Inflammatory macrophage (primary cell): ENCODE measurements at places on chromosomes 5 and 9.

DNA sequence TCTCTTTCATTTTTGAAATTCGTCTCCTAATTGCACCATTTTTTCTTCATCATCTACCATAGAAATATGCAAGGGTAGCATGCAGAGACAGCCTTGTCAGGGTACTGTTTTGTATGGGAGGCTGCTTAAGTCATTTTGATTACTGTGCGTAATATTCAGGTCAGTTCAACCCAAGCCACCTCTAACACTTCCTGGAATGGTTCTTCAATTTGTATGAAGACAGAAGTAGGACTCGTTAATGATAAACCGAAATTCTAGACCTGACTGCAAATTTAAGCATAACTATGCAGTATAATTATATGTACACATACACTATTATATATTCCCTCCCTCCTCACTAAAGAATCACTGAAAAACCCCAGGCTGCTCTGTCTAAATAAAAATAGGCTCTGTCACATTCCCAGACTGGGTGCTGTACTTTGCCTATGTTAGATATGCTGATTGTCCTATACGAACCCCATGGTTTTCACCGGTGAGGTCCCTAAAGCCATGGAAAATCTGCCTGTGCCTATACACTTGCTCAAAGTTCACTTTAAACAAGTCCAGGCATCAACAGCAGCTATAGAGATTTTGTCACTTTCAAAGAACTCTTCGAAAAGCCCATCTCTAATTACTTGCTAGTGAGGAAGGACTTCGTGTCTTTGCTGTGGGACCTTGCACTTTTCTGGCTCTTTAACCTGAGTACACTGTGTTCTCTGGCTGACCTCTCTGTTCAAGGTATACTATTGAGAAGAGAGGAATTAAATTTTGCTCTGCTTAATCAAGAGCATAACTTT is 352.1 kb upstream of the CD180 start:
- no peak for DNase-seq

GRCh38 chr9:117887941-117888340 is 183.7 kb downstream of the TLR4 start:
- DNase-seq: no peak

- no peak for DNase-seq
Measured at GRCh38 chr9:35996358-35996970, 38.5 kb upstream of the OR2S2 start.

DNA sequence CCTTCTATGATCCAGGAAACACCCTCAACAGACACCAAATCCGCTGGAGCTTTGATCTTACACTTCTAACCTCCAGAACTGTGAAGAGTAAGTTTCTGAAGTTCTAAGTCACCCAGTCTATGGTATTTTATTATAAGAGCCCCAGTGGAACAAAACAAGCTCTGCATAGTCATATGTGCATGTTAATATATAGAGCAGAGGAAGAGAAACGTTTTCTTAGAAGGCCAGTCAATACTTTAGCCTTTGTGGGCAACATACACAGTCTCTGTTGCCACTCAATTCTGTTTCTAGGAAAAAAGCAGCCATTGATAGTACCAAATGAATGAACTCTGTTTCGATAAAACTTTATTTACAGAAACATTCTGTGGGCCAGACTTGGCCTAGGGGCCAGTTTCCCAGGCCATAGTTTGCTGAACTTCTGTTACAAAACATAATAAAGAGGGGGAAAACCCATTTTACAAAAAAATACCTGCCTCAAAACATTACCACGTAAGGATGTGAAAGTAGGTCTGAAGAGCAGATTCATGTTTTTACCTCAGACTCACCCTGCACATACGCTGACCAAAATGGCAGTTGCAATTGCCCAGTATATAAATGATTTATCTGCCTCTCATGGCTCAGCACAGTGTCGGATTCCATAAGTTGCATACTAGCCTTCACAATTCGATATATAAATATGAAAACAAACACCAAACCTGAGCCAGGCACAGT is 350.5 kb downstream of the SLIT3 start:
- no peak for DNase-seq

DNA sequence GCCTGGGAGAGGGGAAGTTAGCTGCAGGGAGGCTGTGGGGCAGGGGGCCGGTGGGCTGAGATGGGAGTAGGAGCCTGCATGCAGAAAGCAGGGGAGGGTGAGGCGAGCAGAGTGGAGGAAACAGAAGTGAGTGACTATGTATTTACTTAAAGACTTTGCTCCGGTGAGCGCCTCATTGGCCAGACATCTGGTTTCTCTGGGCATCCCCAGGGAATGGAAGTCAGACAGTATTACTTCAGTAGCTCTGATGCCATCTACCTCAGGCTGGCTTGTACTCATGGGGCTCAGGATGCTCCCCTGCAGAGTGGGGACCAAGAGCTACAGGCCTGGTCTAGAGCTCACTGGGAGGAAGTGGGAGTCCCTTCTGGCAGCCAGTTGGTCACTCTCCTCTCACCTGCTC is 78.2 kb upstream of the ARAP3 start:
- DNase-seq: no peak

DNA sequence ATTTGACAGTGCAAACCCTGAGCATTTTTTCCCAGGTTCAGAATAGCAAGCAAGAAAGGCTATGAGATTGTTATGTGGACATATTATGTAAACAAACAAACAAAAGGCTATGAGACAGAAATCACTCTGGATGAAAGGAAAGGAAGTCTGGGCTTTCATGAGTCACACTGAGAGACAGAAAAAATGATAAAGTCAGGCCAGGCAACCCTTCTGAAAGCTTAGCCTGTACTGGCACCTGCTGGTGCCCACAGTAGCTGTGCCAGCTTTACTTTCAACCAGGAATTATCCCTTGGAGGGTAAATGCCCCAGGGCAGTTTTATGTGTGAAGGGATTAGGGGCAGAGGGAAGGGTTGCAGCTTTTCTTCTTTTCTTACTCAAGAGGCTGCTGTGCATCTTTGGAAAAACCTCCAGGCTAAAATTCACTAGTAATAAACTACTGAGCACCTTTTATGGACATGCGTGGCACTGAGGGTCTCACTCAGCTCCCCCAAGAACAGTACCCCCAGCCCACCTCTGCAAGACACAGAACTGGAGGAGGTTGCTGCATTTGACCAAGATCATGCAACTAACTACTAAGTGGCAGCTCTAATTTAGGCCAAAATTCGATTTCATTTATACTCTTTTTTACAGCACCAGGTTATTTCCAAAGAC is 41.7 kb downstream of the ACTL7B start:
- peak; percentile 82 for DNase-seq

- DNase-seq: peak; percentile 57
Measured at GRCh38 chr9:122095010-122095767, 2.1 kb upstream of the TTLL11 start.

DNA sequence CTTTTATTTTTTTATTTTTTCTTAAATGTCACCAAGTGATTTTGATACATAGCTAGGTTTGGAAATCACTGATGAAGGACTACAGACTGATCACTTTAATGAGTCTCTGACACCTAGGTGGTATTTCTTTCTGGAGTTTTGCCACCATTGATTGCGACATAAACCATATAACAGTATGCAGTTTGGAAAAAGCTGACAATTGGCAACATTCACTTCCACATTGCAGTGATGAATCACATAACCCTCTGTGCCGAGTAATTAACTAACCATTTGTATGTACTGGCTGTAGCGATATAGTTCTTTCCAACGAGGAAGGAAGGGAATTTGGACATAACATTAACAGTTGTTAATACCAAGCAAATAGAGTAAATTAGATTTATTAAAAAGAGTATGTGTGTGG is 222.9 kb upstream of the EFNA5 start:
- peak; percentile 72 for DNase-seq

DNA sequence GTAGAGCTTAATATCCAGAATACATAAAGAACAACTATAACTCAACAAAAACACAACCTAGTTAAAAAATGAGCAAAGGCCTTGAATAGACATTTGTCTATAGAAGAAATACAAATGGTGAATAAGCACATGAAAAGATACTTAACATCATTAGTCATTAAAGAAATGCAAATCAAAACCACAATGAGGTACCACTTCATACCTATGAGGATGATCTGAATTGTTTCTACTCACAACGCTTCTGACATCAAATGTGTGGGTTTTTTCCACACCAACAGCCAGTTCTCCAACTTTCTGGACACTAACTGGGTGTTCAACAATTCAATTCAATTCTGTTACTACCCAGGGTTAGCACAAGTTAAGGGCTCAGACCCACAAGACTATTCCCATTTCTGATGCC is 22.0 kb downstream of the SREK1IP1 start:
- no peak for DNase-seq

DNA sequence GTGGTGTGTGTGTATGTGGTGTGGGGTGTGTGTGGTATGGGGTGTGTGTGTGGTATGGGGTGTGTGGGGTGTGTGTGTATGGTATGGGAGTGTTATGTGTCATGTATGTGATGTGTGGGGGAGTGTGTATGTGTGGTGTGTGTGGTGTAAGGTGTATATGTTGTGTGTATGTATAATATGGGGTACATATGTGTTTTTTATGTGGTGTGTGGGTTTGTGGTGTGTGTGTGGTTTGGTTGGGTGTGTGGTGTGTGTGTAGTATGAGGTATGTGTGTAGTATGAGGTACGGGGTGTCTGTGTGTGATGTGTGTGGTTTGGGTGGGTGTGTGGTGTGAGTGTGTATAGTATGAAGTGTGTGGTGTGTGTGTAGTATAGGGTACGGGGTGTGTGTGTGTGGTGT is 11.4 kb downstream of the ECSCR start:
- no peak for DNase-seq

GRCh38 chr5:8770431-8770830 is 775.4 kb downstream of the SEMA5A start:
- no peak for DNase-seq

DNA sequence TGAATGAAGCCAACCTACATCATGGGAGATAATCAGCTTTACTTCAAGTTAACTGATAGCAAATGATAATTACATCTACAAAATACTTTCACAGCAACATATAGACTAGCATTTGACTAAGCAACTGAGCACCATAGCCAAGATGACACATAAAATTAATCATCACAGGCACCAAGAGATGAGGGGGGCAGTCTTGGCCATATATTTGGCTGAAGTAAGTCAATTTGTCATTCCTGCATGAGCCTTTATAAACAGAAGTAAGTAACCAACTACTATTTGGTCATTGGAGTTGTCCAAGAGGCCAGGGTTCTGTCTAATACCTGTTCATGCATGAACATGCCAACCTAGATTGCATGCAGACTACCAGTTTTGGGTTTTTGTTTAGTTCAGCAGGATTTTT is 53.6 kb downstream of the PDCD1LG2 start:
- DNase-seq: peak; percentile 16

DNA sequence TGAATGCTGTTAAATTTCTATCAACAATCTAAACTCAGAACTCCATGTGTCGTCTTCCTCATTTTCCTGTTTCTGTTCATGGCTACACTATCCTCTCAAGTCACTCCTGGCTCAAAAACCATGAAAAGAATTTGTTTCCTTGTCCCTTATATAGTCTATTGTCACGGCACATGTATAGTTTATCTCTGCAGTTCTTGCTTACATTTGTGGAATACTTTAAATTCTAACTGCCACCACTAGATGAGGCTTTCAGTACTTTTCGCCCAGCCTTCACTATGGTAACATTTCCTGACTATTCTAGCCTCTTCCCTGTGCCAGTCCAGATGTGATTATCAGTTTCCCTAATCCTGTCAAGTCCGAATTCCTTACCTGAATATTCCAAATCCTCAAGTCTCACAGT is 34.6 kb downstream of the PKD2L2 start:
- DNase-seq: no peak

DNA sequence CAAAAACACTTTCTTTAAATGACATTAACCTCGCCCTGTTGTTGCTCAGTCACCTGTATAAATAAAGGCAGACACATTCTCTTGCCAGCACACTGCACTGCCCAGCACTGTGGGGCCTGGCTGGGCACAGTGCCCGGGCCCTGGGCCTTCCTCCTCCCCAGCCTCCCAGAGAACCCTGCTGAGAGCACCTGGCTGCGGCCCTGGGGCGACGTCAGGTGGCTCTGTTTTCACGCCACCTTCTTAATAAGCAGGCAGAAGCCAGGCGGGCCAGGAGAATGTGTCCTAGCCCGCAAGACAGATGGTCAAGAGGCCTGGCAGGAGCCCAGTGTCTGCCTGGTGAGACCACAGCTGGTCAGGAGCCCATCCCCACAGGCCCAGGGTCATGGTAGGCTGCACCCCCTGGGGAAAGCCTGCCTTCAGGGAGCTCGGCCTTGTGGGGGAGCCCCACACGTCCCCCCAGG is 8.2 kb upstream of the AGPAT2 start:
- DNase-seq: no peak

DNA sequence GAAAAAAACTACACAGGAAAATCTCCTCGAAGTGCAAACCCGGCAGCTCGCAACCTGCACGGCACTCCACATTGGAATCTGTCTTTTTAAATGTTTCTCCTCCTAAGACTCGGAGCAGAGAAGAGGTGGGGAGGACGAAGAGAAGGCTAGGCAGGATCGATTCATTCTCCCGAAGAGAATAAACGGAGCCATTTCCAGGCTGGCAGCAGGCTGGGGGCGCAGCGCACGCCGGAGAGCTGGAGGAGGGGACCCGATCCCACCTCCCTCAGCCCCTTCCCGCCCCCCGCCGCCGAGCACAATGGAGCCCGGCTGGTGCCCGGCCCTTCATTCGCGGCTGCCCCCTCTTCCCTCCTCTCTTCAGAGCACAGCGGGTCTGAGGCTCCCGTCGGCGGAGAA is 628 bp downstream of the HOMER1 start:
- DNase-seq: no peak

- peak; percentile 66 for DNase-seq
Measured at GRCh38 chr5:119367502-119368237, 11.9 kb downstream of the TNFAIP8 start.

DNA sequence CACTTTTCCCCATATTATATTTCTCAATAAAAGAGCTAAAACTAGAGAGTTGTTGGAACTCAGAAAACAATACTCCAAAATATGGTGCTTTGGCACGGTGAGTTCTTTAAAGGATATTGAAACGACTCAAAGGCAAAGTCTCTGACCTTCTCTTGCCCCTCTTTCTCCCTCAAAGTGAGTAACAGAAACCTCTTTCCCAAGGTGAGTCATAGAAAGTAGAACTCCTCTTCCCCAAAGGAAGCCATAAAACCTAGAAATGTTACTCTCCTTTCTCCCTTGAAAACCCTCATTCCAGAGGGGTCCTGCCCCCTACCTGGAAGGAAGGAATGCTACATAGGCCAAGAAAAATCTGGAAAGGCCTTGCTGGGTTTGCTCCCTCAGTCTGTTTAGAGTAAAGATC is 47.5 kb downstream of the RAPGEF6 start:
- no peak for DNase-seq
